SK-N-SH (cell line): ENCODE measurements at places on chromosomes 3 and 15.

DNA sequence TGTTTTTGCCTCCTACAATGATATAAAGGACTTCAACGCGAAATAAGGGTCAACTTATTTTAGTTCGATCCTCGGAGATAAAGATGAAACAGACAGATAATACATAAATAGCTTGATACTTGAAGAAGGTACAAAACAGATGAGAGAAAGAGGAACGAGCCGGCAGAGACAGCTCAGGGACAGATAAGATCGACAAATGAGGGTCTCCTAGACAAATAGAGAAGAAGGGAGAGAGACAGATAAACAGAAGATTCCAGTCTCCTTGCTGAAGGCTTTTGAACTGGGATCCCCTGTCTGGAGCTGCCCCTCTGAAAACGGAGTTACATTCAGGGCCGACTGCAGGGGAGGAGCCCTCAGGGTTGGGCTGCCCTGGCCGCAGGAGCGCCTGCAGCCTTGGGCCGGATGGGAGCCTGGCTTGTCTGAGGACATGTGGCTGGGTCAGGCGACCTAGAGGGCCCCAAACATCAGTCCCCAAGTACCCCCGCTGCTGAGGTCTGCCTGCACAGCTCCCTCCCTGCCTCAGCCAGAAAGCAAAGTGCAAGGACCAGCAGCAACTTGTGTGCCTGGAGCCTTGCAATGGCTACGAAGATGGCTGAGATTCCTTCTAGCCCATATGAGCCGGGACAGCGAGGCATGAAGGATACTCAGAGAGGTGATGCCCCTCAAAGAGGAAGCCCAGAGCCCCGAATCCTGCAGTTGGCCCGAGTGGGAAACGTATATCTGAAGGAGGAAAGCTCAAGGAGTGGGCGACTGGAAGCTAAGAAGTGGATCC is 926 bp upstream of the SKOR1 start:
- peaks cover 36% of the 10 kb centered on the region for H3K27me3 ChIP-seq
- no peaks in the 10 kb centered on the region for H3K36me3 ChIP-seq
- peak; percentile 77 for DNase-seq
- H3K4me3 ChIP-seq = peak overlapping the region; percentile 47
- H3K27ac ChIP-seq = no peak overlapping the region
- no peaks in the 10 kb centered on the region for H3K4me1 ChIP-seq

- H3K4me1 ChIP-seq = no peaks in the 10 kb centered on the region
- H3K27ac ChIP-seq = no peak overlapping the region
- no peaks in the 10 kb centered on the region for H3K27me3 ChIP-seq
- no peak for DNase-seq
Measured at GRCh38 chr3:74491874-74492273, 122.6 kb downstream of the CNTN3 start.

- no peak overlapping the region for H3K4me3 ChIP-seq
- H3K27ac ChIP-seq = no peak overlapping the region
- H3K27me3 ChIP-seq = no peaks in the 10 kb centered on the region; the same call in 1 of the 2 replicates
Measured at GRCh38 chr15:74958320-74958907, 1.8 kb upstream of the RPP25 start.

DNA sequence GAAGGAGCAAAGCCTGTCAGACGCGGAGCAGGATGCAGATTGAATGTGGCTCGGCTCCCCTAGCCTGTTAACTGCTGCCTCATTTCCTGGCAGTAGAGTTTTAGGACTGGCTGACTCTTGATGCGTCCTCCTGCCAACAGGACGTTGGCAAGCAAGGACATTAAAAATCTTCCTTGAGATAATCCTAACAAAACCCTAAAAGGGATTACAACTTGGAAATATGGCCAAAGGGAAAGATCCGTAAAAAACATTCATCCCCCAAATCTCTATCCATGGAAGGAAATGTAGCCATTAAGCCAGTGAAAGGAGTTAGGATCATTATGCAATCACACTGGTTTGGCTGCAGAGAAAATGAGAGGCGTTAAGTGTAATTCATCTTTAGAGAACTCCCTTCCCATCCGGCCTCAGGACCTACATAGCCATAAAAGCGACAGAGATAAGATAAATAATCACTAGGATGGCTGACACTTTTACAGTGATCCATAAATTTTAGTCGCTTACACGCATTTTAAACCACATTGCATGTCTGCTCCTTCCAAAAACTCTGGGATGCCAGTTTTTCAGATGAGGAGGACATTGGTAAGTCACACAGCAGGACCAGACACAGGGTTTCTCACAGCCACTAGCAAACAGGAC is 44.5 kb upstream of the C3orf80 start:
- no peak overlapping the region for H3K27ac ChIP-seq
- no peaks in the 10 kb centered on the region; the same call in none of the 2 replicates for H3K4me1 ChIP-seq
- no peak overlapping the region for H3K4me3 ChIP-seq
- no peaks in the 10 kb centered on the region for H3K36me3 ChIP-seq
- no peaks in the 10 kb centered on the region for H3K27me3 ChIP-seq

DNA sequence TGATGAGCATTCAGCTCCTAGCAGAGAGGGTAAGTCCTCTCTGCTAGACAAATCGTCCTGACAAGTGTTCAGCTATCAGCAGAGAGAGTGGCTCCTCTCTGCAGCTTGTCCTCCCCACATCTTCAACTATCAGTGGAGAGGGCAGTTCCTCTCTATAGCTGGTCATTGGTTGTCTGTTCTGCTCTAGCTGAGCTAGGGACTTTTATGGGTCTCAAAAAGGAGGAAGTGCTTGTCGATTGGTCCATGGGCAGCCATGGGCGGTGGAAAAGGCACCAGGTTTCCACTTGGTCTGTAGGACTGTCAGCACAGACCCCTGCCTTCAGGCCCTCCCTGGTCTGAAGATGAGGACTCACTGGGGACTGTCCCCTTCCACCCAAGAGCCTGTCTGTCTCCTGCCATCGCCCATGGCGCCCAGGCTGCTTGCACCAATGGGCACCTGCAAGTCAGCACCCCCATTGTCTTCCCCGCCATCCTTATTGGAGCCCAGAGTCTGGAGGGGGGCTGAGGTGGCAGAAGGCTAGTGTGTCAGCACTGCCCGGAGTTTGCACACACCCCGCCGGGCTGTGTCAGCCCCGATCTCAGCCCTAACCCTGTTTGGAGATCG is 264.7 kb downstream of the ZBBX start:
- no peaks in the 10 kb centered on the region for H3K36me3 ChIP-seq
- no peaks in the 10 kb centered on the region; the same call in 1 of the 2 replicates for H3K27me3 ChIP-seq
- H3K4me3 ChIP-seq = no peak overlapping the region
- no peak for DNase-seq

DNA sequence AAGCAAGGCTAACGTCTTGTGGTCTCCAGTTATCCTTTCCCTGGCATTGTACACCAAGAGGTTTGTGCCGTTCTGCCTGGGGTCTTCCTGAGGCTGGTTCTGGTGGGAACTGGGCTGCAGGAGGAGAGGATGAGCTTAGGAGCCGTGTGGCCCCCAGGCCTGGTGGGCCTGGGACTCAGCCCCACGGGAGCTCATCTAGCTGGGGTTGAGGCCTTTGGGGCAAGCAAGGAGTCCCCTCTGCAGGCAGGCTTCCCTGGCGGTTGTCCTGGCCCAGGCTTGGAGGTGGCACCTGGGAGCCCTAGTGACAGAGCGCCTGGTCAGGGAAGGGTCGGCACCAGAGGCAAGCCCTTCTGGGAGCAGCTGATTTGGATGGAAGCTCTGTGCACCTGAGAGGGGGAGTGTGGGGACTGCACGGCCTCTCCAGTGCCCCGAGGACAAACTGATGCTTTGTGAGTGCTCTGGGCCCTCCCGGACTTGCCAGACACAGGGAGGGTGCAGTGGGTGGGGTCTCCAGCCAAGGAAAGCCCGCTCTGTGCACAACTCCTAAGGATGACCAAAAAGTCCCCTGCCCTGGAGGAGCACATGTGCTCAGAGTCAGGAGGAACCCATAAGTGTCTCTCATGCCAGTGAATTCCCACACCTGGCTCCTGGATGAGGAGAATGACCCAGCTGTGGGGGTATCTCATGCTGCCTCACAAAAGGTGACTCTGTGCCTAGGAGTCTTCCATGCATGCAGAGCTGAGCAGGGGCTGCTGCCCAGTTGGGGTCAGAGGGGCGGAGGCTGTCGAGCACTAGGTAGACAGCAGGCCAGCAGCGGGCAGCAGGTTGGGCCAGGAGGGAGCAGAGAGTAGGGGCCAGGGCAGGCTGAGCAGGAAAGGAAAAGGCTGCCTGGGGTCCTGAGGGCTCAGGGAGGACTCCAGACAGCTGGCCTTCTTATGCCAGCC is 2.7 kb downstream of the PAK6 start:
- DNase-seq = no peak
- H3K27ac ChIP-seq = no peak overlapping the region
- peaks cover 24% of the 10 kb centered on the region; the same call in 1 of the 2 replicates for H3K4me1 ChIP-seq
- H3K4me3 ChIP-seq = no peak overlapping the region
- H3K36me3 ChIP-seq = no peaks in the 10 kb centered on the region
- H3K27me3 ChIP-seq = peaks cover 15% of the 10 kb centered on the region

- H3K27me3 ChIP-seq = no peaks in the 10 kb centered on the region
- peaks cover 5% of the 10 kb centered on the region; the same call in 1 of the 2 replicates for H3K4me1 ChIP-seq
- no peak overlapping the region for H3K27ac ChIP-seq
- H3K36me3 ChIP-seq = no peaks in the 10 kb centered on the region
- H3K4me3 ChIP-seq = no peak overlapping the region
- DNase-seq = no peak
Measured at GRCh38 chr15:88300089-88300488, 43.5 kb upstream of the NTRK3 start.

GRCh38 chr3:157844800-157845565 is 261.2 kb downstream of the SHOX2 start:
- H3K4me1 ChIP-seq = no peaks in the 10 kb centered on the region; the same call in none of the 2 replicates
- no peak for DNase-seq
- H3K36me3 ChIP-seq = no peaks in the 10 kb centered on the region
- no peaks in the 10 kb centered on the region for H3K27me3 ChIP-seq

GRCh38 chr3:65619888-65620287 is 418.8 kb downstream of the MAGI1 start:
- no peak overlapping the region for H3K27ac ChIP-seq
- H3K4me1 ChIP-seq = no peaks in the 10 kb centered on the region
- no peaks in the 10 kb centered on the region for H3K36me3 ChIP-seq
- H3K27me3 ChIP-seq = no peaks in the 10 kb centered on the region
- DNase-seq = no peak

- 0 out of 2 replicates have a peak overlapping the region, but pooled peaks have one; percentile 70 for H3K27ac ChIP-seq
- no peaks in the 10 kb centered on the region for H3K36me3 ChIP-seq
- no peaks in the 10 kb centered on the region for H3K27me3 ChIP-seq
- no peak overlapping the region for H3K4me3 ChIP-seq
Measured at GRCh38 chr3:50602595-50603191, 8.9 kb downstream of the CISH start.

DNA sequence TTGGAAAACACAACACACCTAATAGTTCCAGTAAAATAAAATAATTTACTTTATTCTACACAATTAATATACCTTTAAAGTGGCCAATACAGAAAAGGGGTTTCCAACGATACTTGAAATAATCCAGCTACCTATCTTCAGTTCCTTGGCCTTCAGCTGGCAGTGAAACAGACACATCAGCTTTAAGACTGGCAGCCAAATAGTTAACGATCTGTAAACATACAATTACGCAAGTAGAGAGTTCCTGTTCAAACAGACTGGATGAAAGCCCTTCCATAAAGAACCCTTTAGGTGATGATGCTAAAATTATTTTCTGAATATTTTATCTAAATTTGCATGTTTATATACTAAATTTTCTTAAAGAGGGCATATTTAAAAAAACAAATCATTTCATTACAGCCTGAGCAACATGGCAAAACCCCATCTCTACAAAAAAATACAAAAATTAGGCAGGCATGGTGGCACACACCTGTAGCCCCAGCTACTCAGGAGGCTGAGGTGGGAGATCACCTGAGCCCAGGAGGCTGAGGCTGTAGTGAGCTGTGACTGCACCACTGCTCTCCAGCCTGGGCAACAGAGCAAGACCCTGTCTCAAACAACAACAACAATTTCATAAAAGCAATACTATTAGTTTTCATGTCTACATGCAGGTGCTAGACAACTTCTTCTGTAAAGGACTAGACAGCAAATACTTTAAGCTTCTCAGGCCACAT is 12.9 kb downstream of the DYNC1LI1 start:
- DNase-seq = no peak
- no peak overlapping the region for H3K4me3 ChIP-seq
- no peaks in the 10 kb centered on the region for H3K36me3 ChIP-seq
- no peak overlapping the region for H3K27ac ChIP-seq
- H3K4me1 ChIP-seq = no peaks in the 10 kb centered on the region; the same call in 1 of the 2 replicates
- H3K27me3 ChIP-seq = no peaks in the 10 kb centered on the region

DNA sequence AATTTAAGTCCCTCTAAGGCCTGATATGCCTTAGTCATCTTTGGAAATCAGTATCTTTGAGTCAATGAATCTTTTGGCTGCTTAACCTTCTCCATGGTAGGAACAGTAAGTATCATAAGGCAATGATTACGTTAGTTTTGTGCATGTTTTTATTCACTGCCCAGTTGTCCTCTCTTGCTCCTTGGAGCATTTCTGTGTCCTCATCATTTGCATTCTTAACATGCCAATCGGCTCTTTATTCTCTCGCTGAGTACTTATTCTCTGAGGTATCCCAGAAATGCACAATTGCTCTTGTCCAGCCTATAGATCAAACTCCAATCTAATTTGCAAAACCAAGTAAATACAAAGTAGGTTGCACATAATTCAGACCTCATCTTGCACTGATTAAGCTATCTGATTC is 405.0 kb upstream of the IL12A start:
- no peaks in the 10 kb centered on the region for H3K36me3 ChIP-seq
- H3K27ac ChIP-seq = no peak overlapping the region
- H3K4me1 ChIP-seq = peaks cover 5% of the 10 kb centered on the region; the same call in 1 of the 2 replicates
- DNase-seq = no peak
- H3K27me3 ChIP-seq = peaks cover 4% of the 10 kb centered on the region; the same call in 1 of the 2 replicates
- H3K4me3 ChIP-seq = no peak overlapping the region

DNA sequence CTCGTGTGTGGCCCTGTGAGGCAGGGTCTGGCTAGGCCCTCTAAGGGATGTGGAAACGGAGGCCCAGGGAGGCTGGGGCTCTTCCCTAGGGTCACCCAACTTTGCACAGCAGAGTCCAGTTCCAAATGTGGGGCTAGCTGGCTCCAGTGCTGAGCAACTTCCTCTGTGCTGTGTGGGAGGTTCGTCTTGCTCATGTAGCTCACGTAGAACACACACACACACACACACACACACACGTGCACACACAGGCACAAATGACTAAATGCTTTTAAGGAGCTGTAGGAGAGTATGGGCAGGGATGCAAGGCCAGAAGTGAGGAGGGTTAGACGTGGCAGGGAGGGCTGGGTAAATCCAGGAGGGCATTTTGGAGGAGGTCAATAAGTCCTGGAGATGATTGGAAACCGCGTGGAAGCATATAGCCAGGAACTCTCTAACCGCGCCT is 213.8 kb downstream of the RPLP1 start:
- no peaks in the 10 kb centered on the region for H3K4me1 ChIP-seq
- H3K4me3 ChIP-seq = no peak overlapping the region
- H3K27me3 ChIP-seq = peaks cover 8% of the 10 kb centered on the region; the same call in 1 of the 2 replicates
- H3K36me3 ChIP-seq = no peaks in the 10 kb centered on the region
